ENCODE measurements at places on chromosomes 12 and 14. TPM values are rescaled to one million over a fixed set of nuclear protein-coding genes. Genes with fewer than 3 reads are reported as not detected.

The MBD6 gene
- total RNA-seq: 11.6 TPM

- DNase-seq: no peak
Observed at GRCh38 chr14:44701563-44702263, 194.6 kb upstream of the FSCB start.

The SLC22A17 gene
- total RNA-seq: 13.1 TPM

The CACNA2D4 gene
- total RNA-seq: 3.2 TPM

The RTL1 gene
- total RNA-seq: 1.1 TPM

DNA sequence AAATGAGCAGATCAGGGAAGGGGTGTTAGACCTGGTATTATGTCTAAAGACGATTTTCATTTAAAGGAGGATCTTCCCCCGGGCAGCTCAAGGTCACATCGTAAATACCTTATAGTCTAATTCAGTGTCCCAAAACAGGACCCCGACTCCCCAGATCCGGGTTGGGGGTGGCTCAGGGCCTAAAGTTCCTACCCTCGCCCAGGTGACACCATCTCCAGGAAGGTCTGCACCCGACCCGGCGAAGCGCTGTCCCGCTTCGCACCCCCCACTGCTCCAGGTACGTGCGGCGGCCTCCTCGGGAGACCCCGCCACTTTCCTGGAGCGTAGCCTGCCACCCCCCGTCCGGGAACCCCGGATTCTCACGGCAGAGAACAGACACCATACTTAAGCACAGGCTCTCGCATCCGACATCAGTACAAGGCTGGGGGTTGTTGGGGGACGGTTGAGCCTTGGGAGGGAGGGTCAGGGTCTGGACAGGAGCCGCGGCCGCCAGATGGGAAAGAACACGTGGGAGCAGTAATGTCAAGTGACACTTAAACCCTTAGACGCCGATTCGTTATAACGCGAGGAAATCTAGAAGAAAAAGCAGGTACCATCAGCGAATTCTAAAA, 556 bp downstream of the TIMM9 start:
- no peak for DNase-seq

- DNase-seq: no peak
Observed at GRCh38 chr12:72872996-72873395, 600.8 kb downstream of the TRHDE start.

The GALNT8 gene
- 0.55 TPM for total RNA-seq

GRCh38 chr12:21526721-21527345, 737 bp downstream of the SPX start:
- DNase-seq: no peak

DNA sequence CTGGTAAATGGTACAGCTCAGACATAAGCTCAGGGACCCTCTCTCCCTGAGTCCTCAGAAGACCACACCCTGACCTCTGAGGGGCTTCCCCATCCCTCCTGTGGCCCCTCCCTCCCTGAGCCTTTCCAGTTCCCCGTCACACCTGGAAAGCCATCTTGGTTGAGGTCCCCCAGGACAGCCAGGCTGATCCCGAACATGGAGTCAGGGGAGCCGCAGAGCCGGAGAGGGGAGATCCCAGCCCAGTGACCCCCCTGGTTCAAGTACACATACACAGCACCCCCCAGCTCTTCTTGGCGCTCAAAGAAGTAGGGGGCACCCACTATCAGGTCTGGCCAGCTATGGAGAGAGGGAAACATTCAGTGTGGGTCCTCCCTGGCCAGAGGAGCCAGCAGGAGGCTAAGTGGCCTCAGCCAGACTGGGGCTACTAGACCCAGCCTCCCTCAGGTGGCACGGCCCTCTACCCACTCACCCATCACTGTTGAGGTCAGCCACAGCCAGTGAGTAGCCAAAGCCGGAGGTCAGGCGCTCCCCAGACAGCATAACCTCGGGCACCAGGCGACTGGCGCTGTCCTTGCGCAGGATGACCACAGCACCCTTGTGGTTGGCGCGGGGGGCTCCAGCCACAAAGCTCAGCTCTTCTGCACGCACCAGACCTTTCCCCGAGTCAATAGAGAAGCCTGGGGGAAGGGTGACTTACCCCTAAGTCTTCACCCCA, 9.3 kb downstream of the ITGA7 start:
- no peak for DNase-seq

GRCh38 chr14:105412771-105413543, 6.7 kb upstream of the MTA1 start:
- DNase-seq: no peak

- no peak for DNase-seq
Observed at GRCh38 chr14:78848234-78848820, 678.2 kb downstream of the NRXN3 start.

The RERGL gene
- total RNA-seq: not detected

- DNase-seq: no peak
Observed at GRCh38 chr12:78177298-78177697, 346.6 kb downstream of the NAV3 start.

DNA sequence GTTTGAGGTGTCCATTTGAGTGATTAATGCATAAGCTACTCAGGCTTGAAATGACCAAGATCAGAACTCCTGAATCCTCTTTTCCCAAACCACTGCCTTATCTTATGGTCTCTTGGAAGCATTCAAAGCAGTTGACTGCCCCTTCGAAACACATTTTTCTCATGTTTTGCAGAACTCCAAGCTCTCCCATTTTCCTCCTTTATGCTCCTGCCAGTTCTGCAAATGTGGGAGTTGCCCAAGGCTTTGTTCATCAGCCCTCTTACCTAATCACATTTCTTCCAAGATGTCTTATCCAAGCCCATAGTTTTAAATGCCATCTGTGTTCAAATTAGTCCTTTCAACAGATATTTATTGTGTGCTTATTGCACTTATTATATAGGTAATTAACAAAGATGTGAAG, 1.8 kb upstream of the DNAAF2 start:
- DNase-seq: no peak

- DNase-seq: no peak
Observed at GRCh38 chr14:23047034-23047634, 5.1 kb downstream of the PSMB11 start.

- no peak for DNase-seq
Observed at GRCh38 chr14:98059106-98059505, 1212.9 kb downstream of the BCL11B start.

The ACOT4 gene
- 5.1 TPM for total RNA-seq

The WASHC3 gene
- total RNA-seq: 32.6 TPM

- DNase-seq: no peak
Observed at GRCh38 chr12:53966385-53967133, 6.4 kb upstream of the HOXC11 start.

All from kidney epithelial cell (primary cell).